ENCODE measurements at places on chromosomes 6 and 20.

DNA sequence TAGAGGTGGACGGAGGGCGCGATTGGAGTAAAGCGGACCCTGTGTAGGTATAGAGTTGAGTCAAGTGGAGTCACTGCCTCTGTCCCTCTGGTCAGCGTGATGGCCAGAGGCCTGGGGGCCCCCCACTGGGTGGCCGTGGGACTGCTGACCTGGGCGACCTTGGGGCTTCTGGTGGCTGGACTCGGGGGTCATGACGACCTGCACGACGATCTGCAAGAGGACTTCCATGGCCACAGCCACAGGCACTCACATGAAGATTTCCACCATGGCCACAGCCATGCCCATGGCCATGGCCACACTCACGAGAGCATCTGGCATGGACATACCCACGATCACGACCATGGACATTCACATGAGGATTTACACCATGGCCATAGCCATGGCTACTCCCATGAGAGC, 479 bp downstream of the SLC39A7 start:
- DNase-seq = no peak

DNA sequence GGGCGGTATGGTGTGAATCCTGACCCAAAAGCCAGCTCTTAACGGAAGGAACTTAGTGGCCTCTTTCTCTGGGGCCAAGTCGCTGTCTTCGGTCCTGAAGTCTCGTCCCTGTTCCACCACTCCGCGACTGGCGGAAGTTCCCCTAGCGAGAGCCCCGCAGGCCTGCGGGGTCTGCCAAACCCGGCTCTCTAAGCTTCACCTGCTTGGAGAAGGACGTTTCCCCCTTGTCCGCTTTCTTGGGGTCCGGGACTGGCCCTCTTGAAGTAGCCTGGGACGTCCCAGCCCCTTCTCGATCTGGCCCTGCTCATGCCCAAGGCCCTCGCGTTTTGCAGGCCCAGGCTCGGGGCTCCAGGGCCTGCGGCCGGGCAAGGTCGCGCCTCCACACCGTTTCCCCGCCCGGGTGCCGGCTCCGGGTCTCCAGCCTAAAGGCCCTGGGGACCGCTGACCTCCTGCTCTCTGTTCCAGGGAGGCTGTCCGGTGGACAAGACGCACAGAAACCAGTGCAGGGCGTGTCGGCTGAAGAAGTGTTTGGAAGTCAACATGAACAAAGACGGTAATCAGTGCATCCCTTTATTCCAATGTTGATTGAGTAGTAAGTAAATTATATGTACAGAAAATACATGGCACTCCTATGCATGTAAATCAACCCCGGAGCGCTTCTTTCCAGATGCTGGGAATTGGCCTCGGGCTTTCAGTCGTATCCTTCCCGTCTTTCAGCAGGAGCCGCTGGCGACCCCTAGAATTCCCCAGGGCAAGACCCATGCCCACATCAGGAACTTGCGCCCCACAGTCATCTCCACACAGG, 8.8 kb downstream of the NR2E1 start:
- DNase-seq = no peak

GRCh38 chr20:25486377-25486776, 78.9 kb downstream of the GINS1 start:
- DNase-seq = no peak

DNA sequence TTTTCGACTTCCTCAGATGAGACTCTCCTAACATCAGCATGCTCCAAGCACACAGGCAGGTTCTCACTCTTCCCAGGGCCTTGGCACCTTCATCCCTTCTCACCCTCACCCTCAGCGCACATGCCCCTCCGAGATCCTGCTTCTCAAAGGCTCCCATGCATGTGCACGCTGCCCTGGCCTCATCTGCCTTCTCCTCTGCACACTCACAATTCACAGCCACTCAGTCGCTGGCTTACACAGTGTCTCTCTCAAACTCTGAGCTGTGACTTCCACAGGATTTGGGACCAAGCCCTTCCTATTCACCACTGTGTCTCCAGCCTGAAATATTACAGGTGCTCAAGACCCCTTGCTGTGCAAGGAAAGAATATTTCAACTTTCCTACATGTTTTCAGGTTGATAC, 30.3 kb downstream of the WDR27 start:
- DNase-seq = no peak

DNA sequence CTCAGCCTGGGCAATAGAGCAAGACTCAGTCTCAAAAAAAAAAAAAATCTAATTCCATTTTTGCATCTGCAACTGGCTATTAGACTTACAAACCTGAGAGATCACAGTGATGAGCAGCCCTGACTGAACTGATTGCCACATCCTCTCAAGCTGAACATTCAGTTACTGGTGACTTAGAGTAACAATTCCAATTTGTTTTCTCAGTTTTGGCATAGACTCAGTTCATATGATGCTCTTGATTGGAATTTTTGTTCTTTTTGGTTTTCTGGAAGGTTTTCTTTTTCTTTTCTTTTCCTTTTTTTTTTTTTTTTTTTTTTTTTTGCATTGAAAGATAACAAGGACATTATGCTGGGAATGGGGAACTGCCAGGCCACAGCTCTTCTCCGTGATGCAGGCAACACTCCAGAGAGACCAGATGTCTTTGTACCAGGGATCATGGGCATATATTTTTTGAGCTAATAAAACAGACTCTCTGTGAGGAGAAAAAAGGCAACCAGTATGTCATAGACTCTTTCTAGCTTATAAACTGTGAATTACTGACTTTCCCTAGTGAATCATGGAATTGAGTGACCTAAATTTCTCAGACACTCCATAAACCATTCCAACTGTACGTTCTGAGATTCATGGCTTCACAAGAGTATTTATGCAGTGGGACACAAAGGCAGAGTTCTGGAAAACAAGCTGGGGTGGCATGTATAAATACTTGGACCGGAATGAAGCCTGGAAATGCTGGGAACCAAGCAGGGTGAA, 86.0 kb upstream of the SLC2A12 start:
- DNase-seq = no peak
